Activated T-cell treated with anti-CD3 and anti-CD28 coated beads, Interleukin-2, amount 50 U/mL, for 72 hours (primary cell): ENCODE measurements at places on chromosomes 3 and 15.

GRCh38 chr3:174340624-174341587 lies 518.2 kb upstream of the NAALADL2 start:
- DNase-seq, result no peak

- DNase-seq, result no peak
Observed at GRCh38 chr15:63582718-63583426, 14.3 kb upstream of the FBXL22 start.

- DNase-seq, result no peak
Observed at GRCh38 chr3:169998668-169999131, 32.1 kb downstream of the SEC62 start.

GRCh38 chr3:48945891-48946549 lies 27.4 kb downstream of the ARIH2 start:
- no peak for DNase-seq

GRCh38 chr15:25055356-25056068 lies 100.7 kb downstream of the SNRPN start:
- DNase-seq, result no peak

DNA sequence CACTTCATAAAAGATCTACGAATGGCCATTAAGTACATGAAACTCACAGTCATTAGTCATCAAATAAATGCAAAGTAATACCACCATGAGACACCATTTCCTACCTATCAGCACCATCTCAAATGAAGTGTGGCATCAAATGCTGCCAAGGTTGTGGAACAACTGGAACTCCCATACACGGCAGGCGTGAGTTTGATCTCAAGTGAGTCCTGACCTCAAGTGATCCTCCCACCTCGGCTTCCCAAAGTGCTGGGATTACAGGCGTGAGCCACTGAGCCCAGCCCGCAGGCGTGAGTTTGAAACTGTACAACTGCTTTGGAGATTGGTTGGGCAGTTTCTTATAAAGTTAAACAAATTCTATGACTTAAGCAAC lies 28.8 kb upstream of the HDAC11 start:
- DNase-seq, result peak; percentile 20

DNA sequence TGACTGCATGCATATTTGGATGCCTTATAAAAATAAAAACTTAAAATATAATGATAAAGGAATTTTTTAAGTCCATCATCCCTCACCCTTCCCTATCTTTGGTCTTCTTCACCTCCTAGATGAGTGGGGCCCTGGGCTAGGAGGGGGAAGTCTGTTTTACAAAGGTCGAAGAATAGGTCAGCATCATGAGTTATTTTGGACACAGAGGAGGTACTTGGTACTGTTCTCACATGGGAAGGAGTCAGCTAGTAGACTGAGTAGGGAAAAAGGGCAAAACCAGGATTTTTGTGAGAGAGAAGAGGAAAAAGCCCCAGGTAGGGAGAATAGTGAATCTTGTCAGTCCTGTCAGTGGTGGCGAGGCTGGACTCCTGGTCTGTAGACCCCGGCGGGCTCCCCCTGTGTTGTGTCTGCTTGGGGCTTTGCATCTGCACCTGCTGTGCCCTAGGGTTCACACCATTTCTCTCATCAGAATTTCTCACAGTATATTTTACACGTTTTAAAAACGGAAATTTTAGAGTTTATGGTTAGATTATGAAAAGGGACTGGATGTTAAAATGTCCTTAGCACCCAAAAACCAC lies 17.2 kb downstream of the GCSAM start:
- DNase-seq, result no peak

DNA sequence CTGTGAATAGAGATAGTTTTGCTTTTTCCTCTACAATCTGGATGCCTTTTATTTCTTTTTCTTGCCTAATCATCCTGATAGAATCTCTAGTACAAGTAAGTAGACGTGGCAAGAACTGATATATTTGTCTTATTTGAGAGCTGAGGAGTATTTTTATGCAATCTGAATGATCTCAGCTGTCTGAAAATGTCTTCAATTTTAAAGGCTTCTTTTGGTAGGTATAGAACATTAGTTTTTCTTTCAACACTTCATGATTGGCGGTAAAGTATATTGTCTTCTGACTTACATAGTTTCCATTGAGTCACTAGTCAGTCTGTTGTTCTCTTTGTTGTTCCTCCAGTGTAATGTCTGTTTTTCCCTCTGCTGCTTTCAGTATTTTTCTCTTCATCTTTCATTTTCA lies 31.3 kb downstream of the MGA start:
- no peak for DNase-seq

DNA sequence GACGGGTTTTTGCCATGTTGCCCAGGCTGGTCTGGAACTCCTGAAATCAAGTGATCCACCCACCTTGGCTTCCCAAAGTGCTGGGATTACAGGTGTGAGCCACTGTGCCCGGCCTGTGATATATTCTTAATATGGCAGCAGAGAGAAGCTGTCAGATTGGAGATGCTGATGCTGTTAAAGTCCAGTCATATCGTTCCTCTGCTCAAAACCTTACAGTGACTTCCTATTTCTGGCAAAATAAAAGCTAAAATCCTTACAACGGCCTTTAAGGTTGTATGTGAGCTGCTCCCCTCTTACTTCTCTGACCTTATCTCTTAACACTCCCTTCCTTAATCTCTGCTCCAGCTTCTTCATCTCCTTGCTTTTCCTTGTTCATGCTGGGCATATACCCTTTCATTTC lies 26.6 kb upstream of the MGA start:
- DNase-seq, result no peak

- no peak for DNase-seq
Observed at GRCh38 chr3:24299806-24300626, 194.6 kb downstream of the THRB start.

- no peak for DNase-seq
Observed at GRCh38 chr3:8539419-8539818, 37.8 kb downstream of the LMCD1 start.

DNA sequence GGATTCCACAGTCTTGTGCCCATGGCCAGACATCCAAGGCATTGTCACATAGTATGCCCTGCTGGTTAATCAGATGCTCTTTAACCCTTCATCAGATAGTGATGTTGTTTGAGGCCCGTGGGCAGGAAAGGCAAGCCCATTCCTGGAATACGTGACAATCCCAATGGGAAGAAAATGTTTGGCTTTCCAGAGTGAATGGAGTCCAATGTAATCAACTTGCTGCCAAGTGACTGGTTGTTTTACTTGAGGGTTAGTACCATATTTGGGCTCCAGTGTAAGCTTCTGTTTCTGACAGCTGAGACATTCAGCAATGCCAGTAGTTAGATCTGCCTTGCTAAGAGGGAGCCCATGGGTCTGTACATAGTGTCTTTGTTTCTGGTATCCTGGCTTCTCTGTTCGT lies 31.3 kb downstream of the RPL39L start:
- no peak for DNase-seq

GRCh38 chr3:22937536-22937935 lies 265.6 kb upstream of the UBE2E2 start:
- DNase-seq, result no peak

- peak; percentile 52 for DNase-seq
Observed at GRCh38 chr3:134803051-134803505, 8.0 kb downstream of the EPHB1 start.

DNA sequence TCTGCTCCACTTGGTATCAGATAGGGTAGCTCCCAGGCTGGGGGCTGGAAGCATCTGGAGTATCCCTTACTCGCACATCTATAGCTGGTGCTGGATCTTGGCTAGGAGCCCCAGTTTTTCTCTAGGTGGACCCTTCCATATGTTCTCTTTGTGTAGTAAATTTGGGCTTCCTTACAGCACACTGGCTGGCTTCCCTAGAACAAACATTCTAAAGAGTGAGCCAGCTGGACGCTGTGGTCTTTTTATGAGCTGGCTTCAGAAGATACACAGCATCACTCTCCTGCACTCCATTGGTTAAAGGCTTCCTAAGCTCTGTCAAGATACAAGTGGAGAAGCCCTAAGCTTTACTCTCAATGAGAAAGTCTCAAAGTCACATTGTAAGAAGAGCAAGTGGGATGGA lies 322.1 kb downstream of the WDR72 start:
- DNase-seq, result no peak

DNA sequence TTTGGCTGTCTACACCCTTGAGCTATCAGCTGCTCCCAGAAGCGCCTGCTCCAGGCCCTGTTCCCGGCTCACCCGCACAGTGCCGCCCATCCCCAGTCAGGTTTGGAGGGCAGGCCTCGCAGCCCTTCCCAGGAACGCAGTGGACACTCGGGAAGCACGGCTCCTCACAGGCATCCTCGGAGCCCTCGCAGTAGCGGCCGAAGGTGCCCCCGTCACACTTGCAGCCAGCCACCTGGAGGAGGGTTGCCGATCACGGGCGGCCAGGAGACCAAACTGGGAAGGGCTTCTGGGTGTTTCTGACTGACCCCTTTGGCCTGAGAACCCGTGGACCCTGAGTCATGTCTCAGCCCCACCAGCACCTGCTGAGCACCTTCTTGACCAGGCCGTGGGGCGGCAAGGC lies 33.4 kb downstream of the MUC20 start:
- no peak for DNase-seq

DNA sequence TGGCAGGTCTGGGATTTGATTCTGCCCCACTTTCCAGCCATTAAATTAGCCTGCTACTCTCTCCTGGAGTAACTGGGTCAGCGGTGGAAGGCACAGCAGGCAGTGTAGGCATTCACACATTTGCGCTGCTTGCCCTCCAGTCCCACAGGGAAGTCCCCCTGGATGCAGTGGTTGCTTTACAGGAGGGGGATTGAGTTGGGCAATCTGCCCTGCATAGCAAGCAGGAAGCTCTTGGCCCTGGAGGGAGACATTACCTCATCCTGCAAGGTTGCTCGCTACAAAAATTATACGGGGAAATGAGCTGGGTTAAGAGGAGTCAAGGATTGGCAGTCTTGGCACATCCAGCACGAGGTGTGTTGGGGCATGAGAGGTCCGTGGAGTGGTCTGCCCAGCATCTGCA lies 14.8 kb downstream of the MCM2 start:
- no peak for DNase-seq

DNA sequence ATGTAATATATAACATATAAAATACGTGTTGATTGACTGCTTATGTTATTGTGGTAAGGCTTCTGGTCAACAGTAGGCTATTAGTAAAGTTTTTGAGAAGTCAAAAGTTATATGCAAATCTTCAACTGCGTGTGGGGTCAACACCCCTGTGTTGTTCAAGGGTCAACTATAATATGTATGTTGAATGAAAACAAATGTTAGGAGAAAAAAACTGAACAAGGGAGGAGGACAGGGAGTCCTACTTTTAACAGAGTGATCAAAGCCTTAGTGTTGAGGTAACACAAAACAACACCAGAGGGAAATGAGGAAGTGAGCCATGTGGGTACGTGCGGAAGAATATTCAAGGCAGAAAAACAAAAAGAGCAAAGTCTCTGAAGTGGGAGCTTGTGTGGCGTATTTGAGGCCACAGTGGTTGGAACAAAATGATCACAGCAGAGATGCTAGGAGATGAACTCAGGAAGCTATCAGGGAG lies 62.5 kb downstream of the SFMBT1 start:
- peak; percentile 65 for DNase-seq

- DNase-seq, result no peak
Observed at GRCh38 chr3:55765398-55765797, 278.3 kb upstream of the WNT5A start.

GRCh38 chr15:91348752-91349500 lies 248.9 kb downstream of the SV2B start:
- no peak for DNase-seq

- no peak for DNase-seq
Observed at GRCh38 chr15:65660927-65661326, 39.2 kb downstream of the SLC24A1 start.

GRCh38 chr3:170997961-170998913 lies 28.3 kb downstream of the SLC2A2 start:
- DNase-seq, result no peak

GRCh38 chr15:52095597-52096262 lies 16.8 kb downstream of the BCL2L10 start:
- DNase-seq, result no peak

- no peak for DNase-seq
Observed at GRCh38 chr3:71327936-71328335, 255.6 kb downstream of the FOXP1 start.

DNA sequence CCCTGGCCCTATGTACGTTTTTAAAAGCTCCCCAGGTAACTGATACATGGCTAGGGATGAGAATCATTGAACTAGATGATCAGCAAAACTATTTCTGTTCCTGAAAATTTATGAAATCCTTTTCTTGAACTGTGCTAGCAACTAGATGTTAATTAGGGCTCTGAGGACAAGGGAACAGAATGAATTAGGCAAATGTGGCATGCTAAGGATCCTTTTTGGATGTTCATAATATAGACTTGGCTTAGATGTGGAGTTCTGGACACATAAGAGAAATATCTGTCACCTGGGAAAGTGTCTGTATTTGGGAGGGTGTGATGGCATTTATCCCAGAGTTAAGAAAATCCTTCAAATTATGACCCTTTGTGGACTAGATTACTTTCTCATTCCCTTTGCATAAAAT lies 71.2 kb downstream of the RSRC1 start:
- no peak for DNase-seq

DNA sequence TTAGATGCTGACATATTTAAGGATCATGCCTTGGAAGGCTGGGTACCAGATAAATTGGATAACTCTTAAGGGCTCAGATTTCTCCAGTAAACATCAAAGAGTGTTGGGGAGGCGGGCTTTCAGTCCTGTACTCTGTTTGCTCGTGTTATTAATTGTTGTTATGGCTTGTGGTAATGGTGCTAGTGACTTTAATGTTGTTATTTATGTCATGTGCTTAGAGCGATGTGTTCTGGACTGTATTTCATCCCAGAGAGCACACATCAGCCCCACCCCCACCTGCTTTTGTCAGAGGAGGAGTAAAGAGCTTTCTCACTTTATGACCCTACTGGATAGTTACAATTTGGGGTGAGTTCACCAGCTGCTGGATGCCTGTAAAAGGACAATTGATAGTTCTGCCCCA lies 386.3 kb downstream of the EPHB1 start:
- no peak for DNase-seq

DNA sequence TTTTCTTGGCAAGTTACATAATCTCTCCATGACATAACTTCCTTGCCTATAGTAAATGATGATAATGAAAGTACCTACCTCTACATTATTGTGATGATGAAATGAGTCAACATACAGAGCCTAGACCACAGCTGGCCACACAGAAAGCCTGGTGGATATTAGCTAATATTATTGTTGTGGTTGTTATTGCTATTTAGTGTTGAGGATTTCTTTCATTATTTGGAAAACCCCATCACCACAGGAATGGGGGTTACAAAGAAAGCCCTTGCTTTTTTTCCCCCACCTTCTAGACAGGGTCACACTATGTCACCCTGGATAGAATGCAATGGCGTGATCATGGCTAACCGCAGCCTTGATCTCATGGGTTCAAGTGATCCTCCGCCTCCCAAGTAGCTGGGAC lies 125.0 kb downstream of the PDZRN3 start:
- DNase-seq, result no peak

DNA sequence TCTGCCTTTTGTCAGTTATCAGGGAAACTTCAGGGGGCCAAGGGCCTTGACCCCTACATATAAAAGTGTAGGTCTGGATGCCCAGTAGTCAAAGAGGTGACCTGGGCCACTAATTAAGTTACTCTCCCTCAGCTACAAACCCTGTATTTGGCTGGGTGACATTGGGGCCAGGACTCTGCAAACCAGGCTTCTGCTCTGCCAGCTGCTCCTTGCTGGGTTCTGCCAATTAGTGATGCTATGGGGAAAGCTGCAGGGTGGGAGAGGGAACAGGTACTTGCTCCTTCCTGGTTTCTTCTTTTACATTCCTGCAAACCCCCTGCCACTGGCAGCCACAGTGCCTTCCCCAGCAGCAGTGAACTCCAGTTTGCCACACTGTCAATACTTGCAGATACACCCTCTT lies 179.2 kb downstream of the CADPS start:
- no peak for DNase-seq
